ENCODE measurements at places on chromosomes 5 and 9.

DNA sequence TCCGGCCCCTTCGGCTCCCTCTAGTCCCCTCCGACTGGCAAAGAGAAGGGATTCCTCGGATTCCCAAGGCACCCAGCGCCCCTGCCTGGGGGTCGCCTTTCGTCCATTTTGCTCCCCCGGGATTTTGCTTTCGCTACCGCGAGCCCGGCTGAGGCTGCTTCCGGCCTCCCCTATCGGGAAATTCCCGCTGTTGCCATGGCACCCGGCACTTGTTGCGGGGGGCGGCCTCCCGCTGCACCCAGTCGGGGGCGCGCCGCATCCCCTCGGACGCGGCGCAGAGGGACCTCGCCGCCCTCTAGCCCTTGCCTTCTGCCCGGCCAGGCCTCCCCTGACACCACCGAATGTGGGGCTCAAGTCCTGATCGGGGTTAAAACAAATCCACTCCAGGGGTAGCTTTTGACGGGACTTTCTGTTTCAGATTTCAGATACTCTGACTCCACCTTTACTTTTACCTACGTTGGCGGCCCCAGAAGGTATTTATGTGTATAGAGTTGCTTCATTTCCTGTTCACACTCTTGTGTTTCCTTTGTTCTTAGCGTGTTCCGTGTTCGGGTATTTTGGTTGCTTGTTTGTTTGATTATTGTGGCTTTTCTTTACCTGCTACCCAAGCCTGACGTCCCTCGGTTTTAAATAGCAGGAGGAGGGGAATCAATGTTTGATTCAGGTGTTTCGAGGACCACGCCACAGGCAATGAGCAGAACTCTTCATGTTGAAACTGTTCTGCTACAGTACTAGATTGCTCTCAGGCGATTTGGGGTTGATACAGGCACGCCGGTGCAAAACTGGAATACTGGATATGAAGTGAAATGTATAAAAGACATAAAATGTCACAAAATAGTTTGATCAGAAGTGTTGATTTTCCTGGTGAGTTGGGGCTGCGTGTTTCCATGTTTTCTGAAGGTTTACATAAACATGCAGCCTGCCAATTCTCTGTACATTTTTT lies 1.5 kb downstream of the PARP8 start:
- no peak for DNase-seq

DNA sequence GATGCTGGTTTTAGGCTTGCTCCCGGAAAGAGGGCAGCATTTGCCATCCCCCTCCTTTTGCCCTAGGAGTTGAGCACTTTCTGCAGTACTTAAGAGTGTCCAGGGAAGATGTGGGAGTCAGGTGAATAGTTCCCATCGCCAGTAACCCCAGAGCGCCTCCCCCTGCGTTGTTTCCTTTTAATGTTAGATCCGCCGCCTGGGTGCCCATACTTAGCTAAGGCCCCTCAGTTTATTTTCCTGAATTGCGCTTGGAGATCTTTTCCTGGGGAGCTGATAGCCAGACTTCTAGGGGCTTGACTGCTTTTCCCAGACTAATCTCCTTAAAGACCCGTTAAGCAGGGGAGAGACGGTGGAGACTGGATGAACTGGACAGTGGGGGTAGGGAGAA lies 377 bp upstream of the PCDHAC2 start:
- no peak for DNase-seq

DNA sequence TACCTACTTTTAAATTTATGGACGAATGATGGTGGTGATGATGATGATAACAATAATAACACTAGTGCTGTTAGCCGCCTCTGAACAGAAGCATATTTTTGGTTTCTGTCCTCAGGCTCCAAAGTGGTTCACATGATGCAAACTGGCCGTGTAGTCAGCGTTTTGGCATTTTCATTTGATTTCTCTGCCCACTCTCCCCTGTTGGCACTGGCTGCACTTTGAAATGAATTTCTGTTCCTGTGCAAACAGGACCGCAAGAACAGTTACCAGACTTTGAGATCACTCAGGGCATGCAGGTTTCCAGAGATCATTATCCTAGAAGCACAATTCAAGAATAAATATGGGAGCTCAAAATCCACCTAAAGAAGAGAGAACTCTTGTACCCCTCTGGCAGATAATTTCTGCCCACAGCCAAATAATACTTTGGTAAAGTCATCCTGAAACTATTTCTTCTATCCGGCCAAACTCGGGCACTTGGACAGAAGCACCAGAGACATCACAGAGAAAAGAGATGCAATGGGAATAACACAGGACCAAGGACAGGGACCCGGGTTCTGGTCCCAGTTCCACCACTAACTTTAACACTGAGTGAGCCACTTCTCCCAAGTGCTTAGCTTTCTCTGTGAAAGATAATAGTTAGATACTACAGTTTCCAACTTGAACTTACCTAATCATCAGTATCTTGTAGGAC lies 201.7 kb upstream of the PTGER4 start:
- DNase-seq = peak; percentile 17

- no peak for DNase-seq
Observed at GRCh38 chr9:117545846-117546245, 131.0 kb upstream of the ASTN2 start.

DNA sequence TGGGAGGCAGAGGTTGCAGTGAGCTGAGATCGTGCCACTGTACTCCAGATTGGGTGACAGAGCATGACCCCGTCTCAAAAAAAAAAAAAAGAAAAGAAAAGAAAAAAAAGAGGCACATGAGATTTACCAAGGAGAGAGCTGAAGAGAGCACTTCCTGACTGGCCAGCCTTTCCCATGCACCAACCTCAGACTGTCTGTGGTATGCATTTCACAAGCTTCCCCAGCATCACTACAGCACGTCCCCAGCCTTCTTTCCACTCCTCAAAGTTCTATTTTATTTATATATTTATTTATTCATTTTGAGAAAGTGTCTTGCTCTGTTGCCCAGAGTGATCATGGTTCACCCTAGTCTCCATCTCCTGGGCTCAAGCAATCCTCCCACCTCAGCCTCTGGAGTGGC lies 13.6 kb upstream of the FUBP3 start:
- DNase-seq = no peak

DNA sequence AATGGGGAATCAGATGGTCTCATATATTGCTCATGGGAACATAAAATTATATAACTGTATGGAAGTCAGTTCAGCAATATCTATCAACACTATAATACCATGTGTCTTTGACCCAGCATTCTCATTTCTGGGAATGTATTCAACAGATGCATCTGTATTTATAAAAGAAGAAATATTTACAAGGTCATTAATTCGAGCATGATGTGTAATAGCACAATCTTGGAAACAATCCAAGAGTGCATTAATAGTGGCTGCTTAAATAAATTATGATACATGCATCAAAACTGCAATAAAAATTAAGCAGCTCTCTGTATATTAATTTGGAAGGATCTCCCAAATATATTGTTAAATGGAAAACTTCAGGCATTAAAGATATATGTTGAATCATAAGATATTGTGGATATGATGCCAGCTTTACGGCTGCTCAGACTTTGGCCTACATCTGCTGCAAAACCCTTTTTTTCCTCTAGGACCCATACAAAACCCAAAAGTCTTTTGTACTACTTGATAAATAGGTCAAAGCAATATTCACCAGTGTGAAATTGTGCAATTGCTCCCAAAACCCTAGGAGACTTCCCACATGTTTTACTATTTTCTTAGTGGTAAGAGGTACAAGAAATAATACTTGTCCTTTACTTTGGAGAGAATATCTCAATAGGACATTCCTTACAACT lies 45.3 kb upstream of the ISOC1 start:
- no peak for DNase-seq

DNA sequence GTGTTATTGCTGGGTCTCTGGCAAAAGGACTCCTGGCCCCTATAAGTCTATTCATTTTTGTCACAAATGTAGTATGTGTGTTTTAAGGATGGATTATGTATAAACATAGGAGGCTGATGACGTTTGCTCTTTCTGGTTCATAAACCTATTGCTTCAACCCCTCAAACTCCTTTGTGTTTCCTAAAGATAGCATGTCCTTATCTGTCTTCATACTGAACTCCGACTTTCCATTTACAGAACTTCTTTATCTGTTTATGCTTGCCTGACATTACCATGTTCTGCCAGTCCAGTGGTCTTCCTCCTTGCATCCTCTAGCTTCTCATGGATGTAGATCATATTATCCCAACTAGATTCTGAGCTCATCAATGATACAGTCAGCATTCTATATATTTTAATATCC lies 46.1 kb downstream of the ARHGEF28 start:
- DNase-seq = no peak
